ENCODE measurements at places on chromosomes 2 and 18. TPM values are rescaled to one million over a fixed set of nuclear protein-coding genes. Genes with fewer than 3 reads are reported as not detected.

DNA sequence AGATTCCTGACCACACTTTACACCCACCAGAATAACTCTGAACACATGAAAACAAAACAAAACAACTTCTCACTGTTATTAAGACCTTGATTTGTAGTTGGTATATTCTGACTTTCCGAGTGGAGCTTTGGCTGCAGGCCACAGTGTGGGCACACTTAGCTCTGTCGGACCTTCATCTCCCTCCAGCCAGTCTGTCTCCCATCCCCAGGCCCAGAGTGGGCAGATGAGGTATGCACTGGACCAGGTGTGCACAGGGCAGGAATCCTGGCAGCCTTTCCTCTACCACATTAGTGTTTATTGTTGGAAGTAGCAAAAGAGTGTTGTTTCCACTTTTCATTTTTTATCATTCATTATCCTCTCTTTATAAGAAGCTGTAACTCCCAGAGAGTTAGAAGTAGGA is 219.5 kb upstream of the TPO start:
- no peak for DNase-seq

DNA sequence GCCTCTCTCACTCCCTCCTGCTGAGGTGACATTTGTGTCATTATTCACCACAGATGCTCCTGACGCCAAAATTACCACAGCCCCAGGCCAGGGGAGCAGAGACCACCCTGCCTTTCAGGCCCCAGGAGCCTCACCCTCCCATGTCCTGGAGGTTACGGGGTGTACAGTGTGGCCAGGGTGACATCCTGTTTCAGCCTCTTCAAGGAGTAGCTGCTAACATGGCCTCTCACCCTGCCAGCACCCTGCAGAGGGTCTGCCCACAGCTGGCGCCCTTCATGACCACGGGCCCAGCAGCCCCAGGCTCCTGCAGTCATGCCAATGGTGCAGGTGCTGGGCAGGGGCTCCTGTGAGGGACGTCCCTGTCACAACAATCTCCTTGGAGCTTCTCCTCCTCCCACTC is 92.6 kb downstream of the SMIM21 start:
- DNase-seq, result no peak

DNA sequence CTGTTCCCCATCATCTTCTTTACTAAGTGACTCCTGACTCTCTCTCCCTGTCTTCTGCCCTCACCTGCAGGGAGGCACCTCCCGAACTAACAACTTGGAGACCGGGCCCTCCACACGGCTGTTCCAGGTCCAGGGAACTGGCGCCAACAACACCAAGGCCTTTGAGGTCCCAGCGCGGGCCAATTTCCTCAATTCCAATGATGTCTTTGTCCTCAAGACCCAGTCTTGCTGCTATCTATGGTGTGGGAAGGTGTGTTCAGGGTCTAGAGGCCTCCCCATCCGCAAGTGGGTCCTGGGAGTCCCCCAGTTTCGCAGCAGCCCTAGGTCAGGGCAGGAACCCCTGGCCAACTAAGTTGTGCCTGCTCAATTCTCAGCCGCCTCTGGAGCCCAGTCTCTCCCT is 15.5 kb downstream of the VIL1 start:
- no peak for DNase-seq

GRCh38 chr2:238379096-238379810 is 47.5 kb upstream of the ASB1 start:
- DNase-seq, result no peak

DNA sequence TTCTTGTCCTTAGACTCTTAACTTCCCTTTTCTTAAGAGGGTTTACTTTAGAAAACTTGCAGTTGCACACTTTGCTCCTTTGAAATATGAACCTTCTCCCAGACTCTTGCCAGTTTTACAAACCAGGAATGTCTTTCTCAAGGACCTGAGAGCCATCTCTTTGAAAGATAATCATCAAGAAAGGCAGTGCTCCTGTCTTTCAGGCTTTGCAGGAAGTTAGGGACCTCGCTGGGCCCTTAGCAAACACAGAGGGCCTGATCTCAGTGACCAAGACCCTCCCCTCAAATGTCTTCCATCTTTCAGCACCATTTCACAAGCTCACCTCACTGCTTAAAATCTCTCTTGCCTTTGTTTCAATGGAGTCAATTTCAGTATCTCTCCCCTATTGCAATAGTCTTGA is 32.0 kb upstream of the NYAP2 start:
- no peak for DNase-seq

Gene TLK1
- 35.8 TPM for total RNA-seq

Gene CRYGD
- not detected for total RNA-seq

Gene CTAGE1
- total RNA-seq, result not detected

Gene FEV
- not detected for total RNA-seq
